ENCODE measurements at places on chromosomes 6 and 20.

DNA sequence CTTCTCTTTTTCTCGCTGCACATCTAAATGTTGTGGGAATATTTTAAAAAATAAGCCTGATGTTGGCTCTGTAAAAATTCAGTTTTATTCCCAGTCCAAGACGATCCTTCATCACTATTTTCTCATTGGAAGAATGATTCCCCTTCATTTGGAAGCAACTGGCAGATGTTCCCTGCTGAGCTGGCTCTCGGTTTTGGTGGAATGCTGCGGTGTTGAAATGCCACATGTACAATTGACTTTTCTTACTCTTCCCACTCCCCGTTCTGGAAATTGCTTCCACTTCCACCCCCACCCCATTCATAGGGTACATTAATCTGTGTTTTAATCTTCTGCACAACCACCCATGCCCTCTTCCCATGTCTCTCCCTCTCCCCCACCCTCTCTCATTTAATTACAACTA, 496.3 kb upstream of the MAP3K7 start:
- DNase-seq: no peak

- DNase-seq: no peak
Measured at GRCh38 chr6:20463396-20463795, 61.7 kb downstream of the E2F3 start.

- no peak for DNase-seq
Measured at GRCh38 chr20:43438578-43439316, 18.9 kb upstream of the SRSF6 start.

DNA sequence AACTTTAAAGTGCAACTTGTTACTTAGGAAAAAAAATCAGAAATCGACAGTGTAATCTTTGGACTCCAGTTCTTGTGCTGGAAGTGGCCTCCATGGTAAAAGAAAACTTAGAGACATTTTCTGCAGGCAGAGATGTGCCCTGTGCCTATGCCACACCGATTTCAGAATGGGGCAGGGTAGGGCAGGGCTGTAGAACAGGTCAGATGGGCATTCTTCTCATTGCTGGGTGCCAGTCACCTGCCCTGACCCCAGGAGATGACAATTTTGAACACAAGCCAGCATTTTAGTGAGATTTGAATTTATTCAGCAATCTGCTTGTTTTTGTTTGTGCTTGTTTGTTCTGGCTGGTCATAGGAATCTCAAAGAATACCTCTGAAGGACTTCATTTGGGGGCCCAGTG, 63.3 kb downstream of the SASH1 start:
- no peak for DNase-seq

DNA sequence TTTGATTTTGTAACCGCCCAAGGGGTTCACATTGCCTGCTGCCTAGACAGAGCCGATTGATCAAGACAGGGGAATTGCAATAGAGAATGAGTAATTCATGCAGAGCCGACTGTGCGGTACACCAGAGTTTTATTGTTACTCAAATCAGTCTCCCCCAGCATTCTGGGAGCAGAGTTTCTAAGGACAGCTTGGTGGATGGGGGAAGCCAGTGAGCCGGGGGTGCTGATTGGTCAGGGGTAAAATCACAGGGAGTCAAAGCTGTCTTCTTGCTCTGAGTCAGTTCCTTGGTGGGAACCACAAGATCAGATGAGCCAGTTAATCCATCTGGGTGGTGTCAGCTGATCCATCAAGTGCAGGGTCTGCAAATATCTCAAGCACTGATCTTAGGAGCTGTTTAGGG, 60.0 kb upstream of the EZR start:
- no peak for DNase-seq

Measured in DMS79 treated with DMSO at 0.1 percent for 48 hours (cell line).